ENCODE measurements at places on chromosomes 2 and 18. TPM values are rescaled to one million over a fixed set of nuclear protein-coding genes. Genes with fewer than 3 reads are reported as not detected.

FHL2 gene
- total RNA-seq, result 118 TPM

B3GNT7 gene
- total RNA-seq, result 11.0 TPM

- peaks cover 5% of the 10 kb centered on the region for H3K4me1 ChIP-seq
- H3K36me3 ChIP-seq, result no peaks in the 10 kb centered on the region
- no peak for DNase-seq
Measured at GRCh38 chr2:137929519-137929916, 34.8 kb upstream of the HNMT start.

DNA sequence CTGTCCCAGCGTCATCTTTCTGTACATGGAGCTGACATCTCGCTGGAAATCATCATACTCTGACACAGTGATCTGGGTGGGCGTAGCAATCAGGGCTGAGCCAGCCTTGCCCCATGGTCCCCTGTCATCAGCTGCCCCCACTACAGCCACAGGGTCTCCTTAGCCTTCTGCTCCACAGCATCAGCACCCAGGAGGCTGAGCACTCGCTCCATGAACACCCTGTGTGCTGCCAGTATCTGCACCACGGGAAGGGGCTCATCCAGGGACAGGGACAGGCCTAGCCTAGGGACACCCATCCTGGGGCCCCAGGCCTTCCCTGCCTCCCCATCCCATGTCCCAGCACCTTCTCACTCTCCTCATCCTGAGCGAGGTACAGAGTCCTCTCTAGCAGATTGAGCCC lies 11.4 kb downstream of the ALPG start:
- no peaks in the 10 kb centered on the region for H3K36me3 ChIP-seq
- no peak overlapping the region for H3K27ac ChIP-seq
- H3K4me3 ChIP-seq, result no peak overlapping the region
- H3K27me3 ChIP-seq, result peaks cover 24% of the 10 kb centered on the region

GRCh38 chr2:153230977-153231376 lies 247.6 kb downstream of the RPRM start:
- H3K36me3 ChIP-seq, result no peaks in the 10 kb centered on the region
- H3K27me3 ChIP-seq, result no peaks in the 10 kb centered on the region
- H3K27ac ChIP-seq, result no peak overlapping the region
- no peak overlapping the region for H3K4me3 ChIP-seq
- peak; percentile 4 for DNase-seq
- H3K4me1 ChIP-seq, result no peaks in the 10 kb centered on the region

- H3K27me3 ChIP-seq, result no peaks in the 10 kb centered on the region
- DNase-seq, result peak; percentile 63
- no peak overlapping the region for H3K27ac ChIP-seq
- peak overlapping the region; percentile 32 for H3K4me3 ChIP-seq
- no peaks in the 10 kb centered on the region for H3K36me3 ChIP-seq
Measured at GRCh38 chr2:170813611-170814532, 2.8 kb upstream of the GAD1 start.

- no peak for DNase-seq
- no peaks in the 10 kb centered on the region for H3K36me3 ChIP-seq
- H3K4me3 ChIP-seq, result no peak overlapping the region
Measured at GRCh38 chr2:201107624-201108023, 8.3 kb upstream of the CFLAR start.

Data from PC-3 (cell line).